ENCODE measurements at places on chromosomes 12 and 14.

DNA sequence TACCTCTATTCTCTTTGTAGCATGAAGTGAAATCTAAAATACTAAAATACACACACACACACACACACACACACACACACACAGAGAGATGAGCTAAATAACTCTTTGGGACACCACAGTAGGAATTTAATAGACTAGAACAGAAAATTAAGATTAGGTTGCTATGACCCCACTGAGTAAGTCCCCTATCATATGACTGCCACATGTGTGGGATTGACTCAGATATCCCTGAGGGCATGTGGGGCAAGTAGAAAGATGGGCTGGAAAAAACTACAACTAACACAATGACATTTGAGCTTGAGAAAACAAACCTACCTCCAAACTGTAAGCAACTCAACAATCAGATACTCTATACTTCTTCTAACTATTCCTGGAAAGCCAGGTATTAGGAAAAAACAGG, 27.0 kb downstream of the SLC25A21 start:
- DNase-seq: peak; percentile 23

DNA sequence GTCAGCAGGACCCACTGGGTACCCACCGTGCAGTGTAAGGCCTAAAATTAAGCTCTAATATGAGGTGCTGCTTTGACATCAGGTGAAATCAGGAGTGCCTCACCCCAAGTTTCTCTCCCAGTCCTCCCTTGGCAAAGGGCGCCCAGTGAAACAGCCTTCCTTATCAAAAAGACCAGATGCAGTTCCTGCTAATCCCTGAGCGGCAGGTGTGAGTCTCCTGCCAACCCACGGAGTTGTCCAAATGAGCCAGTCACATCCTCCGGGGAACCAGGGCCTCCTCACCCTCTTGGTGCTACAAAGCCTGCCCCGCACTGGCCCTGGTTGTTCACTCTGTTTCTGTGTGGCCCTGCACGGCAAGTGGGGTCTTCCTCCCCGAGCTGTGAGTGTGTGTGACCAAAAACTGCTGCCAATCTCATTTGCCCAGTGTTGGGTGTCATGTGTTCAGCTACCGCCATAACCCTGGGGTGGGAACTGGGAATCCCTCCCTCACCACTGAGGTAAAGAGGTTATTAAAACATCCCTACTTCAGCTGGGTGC, 20.2 kb upstream of the P2RX4 start:
- DNase-seq: no peak

GRCh38 chr14:72864712-72865365, 29.1 kb downstream of the DPF3 start:
- DNase-seq: no peak

- DNase-seq: no peak
Measured at GRCh38 chr12:111175396-111176094, 193.3 kb downstream of the PHETA1 start.

GRCh38 chr12:121595520-121595919, 14.7 kb upstream of the KDM2B start:
- no peak for DNase-seq

DNA sequence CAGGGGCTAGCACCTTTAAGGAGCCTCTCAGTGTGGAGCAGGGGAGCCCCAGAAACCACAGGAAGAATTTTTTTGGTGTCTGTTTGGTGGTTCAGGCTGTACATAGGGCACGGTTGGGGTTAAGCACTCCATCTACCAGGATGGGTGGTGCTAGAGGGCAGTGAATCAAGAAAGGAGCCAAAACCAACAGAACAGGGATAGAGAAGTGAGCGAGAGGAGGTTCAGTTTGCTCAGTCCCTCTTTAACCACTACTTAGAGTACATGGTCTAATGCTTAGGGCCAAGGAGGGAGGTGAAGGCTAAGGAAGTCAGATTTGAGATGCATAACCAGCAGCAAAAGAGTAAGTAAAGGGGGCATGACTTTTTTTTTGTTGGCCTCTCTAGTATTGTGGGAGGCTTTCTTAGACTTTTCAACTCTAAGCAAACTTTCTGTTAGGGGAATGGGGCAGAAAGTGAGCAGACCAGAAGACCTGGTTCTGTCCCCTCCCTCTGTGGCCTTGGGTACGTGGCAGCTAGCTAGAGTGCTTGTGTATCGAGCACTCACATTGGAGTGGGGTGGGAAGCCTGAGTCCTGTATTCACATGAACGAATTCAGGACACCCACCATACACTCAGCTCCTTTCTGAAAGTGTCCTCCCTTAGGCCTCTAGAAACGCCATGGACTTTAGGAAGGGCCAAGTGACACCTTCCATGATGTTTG, 6.6 kb upstream of the NPFF start:
- no peak for DNase-seq

All from HS-27A (cell line).